Mammary microvascular endothelial cell (primary cell): ENCODE measurements at places on chromosomes 4 and X. TPM values are rescaled to one million over a fixed set of nuclear protein-coding genes. Genes with fewer than 3 reads are reported as not detected.

Gene OTUD6A
- total RNA-seq, result not detected in 2 replicates

Gene ABCG2
- 5.3 and 6.0 TPM in 2 replicates for total RNA-seq

Gene ITGB1BP2
- 0.20 and 1.00 TPM in 2 replicates for total RNA-seq

Gene C4orf36
- 0.49 and 1.4 TPM in 2 replicates for total RNA-seq

Gene SEPTIN6
- total RNA-seq, result 13.8 and 14.7 TPM in 2 replicates

Gene PNCK
- total RNA-seq, result not detected in 2 replicates

Gene SPANXA1
- total RNA-seq, result not detected in 2 replicates

Gene VSIG4
- total RNA-seq, result not detected in 2 replicates

Gene LRAT
- not detected in 2 replicates for total RNA-seq

Gene PORCN
- 8.1 and 12.7 TPM in 2 replicates for total RNA-seq

Gene TMPRSS11B
- total RNA-seq, result not detected in 2 replicates

Gene SPANXD
- not detected in 2 replicates for total RNA-seq

Gene RHOXF2
- total RNA-seq, result not detected in 2 replicates

Gene GAB3
- 3.5 and 3.6 TPM in 2 replicates for total RNA-seq

Gene SSX4B
- total RNA-seq, result not detected in 2 replicates

Gene TLL1
- 2.7 and 3.5 TPM in 2 replicates for total RNA-seq

Gene AMBN
- not detected in 2 replicates for total RNA-seq

Gene MAGED4
- 2.1 and 3.7 TPM in 2 replicates for total RNA-seq

Gene CENPI
- 17.7 and 24.8 TPM in 2 replicates for total RNA-seq

Gene CTAG1B
- total RNA-seq, result not detected in 2 replicates

Gene SHROOM2
- 4.4 and 5.1 TPM in 2 replicates for total RNA-seq

Gene CSAG2
- total RNA-seq, result not detected in 2 replicates

Gene PPBP
- not detected in 2 replicates for total RNA-seq

Gene SLC4A4
- total RNA-seq, result under 0.01 TPM in 2 replicates

Gene DMRTC1B
- total RNA-seq, result not detected in 2 replicates

Gene RASL11B
- total RNA-seq, result not detected in 2 replicates

Gene CHRDL1
- not detected in 2 replicates for total RNA-seq

Gene GUCY1B1
- 0.39 and 0.87 TPM in 2 replicates for total RNA-seq

Gene NXF2
- not detected in 2 replicates for total RNA-seq

Gene CT45A2
- total RNA-seq, result not detected in 2 replicates

Gene ANK2
- 1.9 and 3.1 TPM in 2 replicates for total RNA-seq

Gene FATE1
- not detected in 2 replicates for total RNA-seq

Gene RNF175
- total RNA-seq, result not detected in 2 replicates

Gene PNMA6F
- not detected in 2 replicates for total RNA-seq

Gene ADAMTS3
- 0.80 and 0.94 TPM in 2 replicates for total RNA-seq

Gene NOX1
- not detected in 2 replicates for total RNA-seq

Gene CXCL13
- total RNA-seq, result not detected in 2 replicates

Gene TMEM35A
- total RNA-seq, result 1.7 and 1.8 TPM in 2 replicates

Gene GPR50
- not detected in 2 replicates for total RNA-seq

Gene RP2
- 25.2 and 26.1 TPM in 2 replicates for total RNA-seq

Gene IDUA
- 2.4 and 4.1 TPM in 2 replicates for total RNA-seq

Gene GAGE13
- not detected in 2 replicates for total RNA-seq

Gene SPANXA2
- total RNA-seq, result not detected in 2 replicates

Gene CFAP99
- total RNA-seq, result not detected in 2 replicates

Gene TAF7L
- 1.00 and 1.1 TPM in 2 replicates for total RNA-seq

Gene CWH43
- total RNA-seq, result not detected in 2 replicates

Gene NLRP2B
- not detected in 2 replicates for total RNA-seq

Gene SPOCK3
- not detected in 2 replicates for total RNA-seq

Gene NUDT10
- 0.20 and 0.69 TPM in 2 replicates for total RNA-seq

Gene SMC1A
- total RNA-seq, result 50.8 and 57.7 TPM in 2 replicates

Gene FGA
- not detected in 2 replicates for total RNA-seq

Gene OPHN1
- 4.2 and 4.3 TPM in 2 replicates for total RNA-seq

Gene DDX53
- not detected in 2 replicates for total RNA-seq

Gene SCRG1
- not detected in 2 replicates for total RNA-seq
